ENCODE measurements at places on chromosomes 16 and 17. TPM values are rescaled to one million over a fixed set of nuclear protein-coding genes. Genes with fewer than 3 reads are reported as not detected.

Gene MYH3
- 0.65 TPM for total RNA-seq

Gene RHBDL3
- 0.05 TPM for total RNA-seq

Gene NPB
- total RNA-seq: 0.25 TPM

Gene TMEM11
- total RNA-seq: 10.2 TPM

Gene C17orf107
- 1.1 TPM for total RNA-seq

Gene IRX3
- 0.59 TPM for total RNA-seq

Gene TEX2
- total RNA-seq: 39.8 TPM

Gene ACD
- 5.6 TPM for total RNA-seq

Gene RASD1
- 0.89 TPM for total RNA-seq

Gene KRT38
- not detected for total RNA-seq

Gene MT1H
- total RNA-seq: 1,396 TPM

GRCh38 chr16:2981177-2981898, 1.1 kb upstream of the PKMYT1 start:
- no peaks in the 10 kb centered on the region for H3K36me3 ChIP-seq
- peaks cover 26% of the 10 kb centered on the region for H3K4me1 ChIP-seq
- no peak overlapping the region for H3K4me3 ChIP-seq
- H3K27me3 ChIP-seq: no peaks in the 10 kb centered on the region
- no peak overlapping the region for H3K27ac ChIP-seq
- DNase-seq: no peak

GRCh38 chr16:26863931-26864330, 202.8 kb upstream of the C16orf82 start:
- no peak overlapping the region for H3K27ac ChIP-seq
- no peak for DNase-seq
- no peaks in the 10 kb centered on the region for H3K27me3 ChIP-seq
- no peaks in the 10 kb centered on the region for H3K4me1 ChIP-seq
- no peak overlapping the region for H3K4me3 ChIP-seq

GRCh38 chr17:10314329-10314728, 58.5 kb downstream of the MYH13 start:
- H3K4me3 ChIP-seq: no peak overlapping the region
- no peaks in the 10 kb centered on the region for H3K36me3 ChIP-seq

- no peaks in the 10 kb centered on the region for H3K4me1 ChIP-seq
- no peaks in the 10 kb centered on the region for H3K27me3 ChIP-seq
- H3K4me3 ChIP-seq: no peak overlapping the region
- DNase-seq: no peak
- no peak overlapping the region for H3K27ac ChIP-seq
Observed at GRCh38 chr17:41962111-41962510, 4.5 kb upstream of the CNP start.

DNA sequence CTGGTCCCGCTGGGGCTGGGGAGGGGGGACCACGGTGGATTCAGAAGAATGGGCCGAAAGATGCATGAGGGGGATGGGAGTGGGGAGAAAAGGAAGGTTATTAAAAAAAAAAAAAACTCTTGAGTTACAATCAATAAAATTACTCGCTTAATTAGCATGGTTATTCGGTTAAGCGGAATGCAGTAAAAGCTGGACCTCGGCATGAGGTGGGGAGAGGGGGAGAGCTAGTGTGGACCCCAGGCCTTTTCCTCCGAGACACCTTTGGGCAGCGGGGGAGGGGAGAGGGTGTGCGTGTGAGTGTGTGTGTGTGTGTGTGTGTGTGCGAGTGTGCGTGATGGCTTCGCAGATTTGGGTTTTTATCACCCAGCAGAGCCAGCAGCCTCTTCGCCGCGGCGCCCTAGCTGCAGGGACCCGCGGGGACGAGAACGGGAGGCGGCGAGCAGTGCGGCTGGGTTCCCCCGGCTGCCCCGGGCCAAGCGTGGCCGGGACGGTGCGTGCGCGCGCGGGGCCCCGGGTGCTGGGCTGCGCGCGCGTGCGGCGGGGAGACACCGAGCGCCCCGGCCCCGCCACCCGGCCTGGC, 3.7 kb downstream of the BAHCC1 start:
- no peaks in the 10 kb centered on the region for H3K36me3 ChIP-seq
- no peaks in the 10 kb centered on the region for H3K27me3 ChIP-seq

GRCh38 chr16:66366433-66367299, at the start of gene CDH5:
TSS of gene CDH5 (plus strand) at chr16:66366691. CDS start at chr16:66379338, 12,647 bp downstream.
- H3K27me3 ChIP-seq: no peaks in the 10 kb centered on the region
- peak within 1 kb of the TSS; percentile 23 for H3K4me3 ChIP-seq
- H3K4me1 ChIP-seq: no peaks in the 10 kb centered on the region
- H3K36me3 ChIP-seq: no peaks in the 10 kb centered on the region
- no peak for DNase-seq

- H3K36me3 ChIP-seq: no peaks in the 10 kb centered on the region
- H3K27ac ChIP-seq: no peak overlapping the region
- H3K27me3 ChIP-seq: no peaks in the 10 kb centered on the region
- no peaks in the 10 kb centered on the region for H3K4me1 ChIP-seq
- H3K4me3 ChIP-seq: no peak overlapping the region
Observed at GRCh38 chr17:64947152-64947551, 27.9 kb upstream of the LRRC37A3 start.

DNA sequence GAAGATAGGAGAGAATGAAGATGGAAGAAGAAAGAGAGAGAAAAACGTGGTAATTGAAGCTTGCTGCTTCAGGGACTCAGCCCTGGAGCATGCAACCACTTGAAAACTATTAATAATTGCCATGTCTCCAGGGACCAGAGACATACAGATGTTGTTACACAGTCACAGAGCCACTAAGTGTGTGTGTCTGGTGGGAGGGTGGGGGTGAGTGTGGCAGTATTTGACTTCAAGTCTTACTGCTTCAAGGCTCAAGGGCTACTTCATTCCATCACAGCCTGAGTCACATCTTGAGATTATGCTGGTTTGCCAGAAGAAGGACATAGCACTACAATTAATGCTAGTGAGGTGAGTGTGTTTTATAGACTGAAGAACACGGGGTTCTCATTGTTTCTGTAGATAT, 202.2 kb downstream of the CDH8 start:
- no peaks in the 10 kb centered on the region for H3K36me3 ChIP-seq
- no peak overlapping the region for H3K4me3 ChIP-seq
- H3K4me1 ChIP-seq: no peaks in the 10 kb centered on the region

DNA sequence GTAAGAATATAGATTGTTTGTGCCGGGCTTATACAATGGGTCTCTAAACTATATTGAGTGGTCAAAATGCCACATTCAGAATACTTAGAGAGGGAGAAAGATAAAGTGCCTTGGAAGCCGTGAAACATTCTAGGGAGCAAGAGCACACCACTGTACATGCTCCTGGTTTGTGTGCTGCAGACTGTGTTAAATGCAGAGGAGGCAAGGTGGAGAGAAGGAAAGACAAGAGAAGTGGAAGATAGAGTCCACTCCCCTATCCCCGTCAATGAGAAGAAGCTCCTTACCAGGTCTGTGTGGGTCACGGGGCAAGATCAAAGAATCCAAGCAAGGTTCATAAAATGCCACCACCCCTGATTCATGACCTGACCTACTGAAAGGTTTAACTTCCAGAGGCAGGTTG, 267.1 kb upstream of the TBX2 start:
- no peak overlapping the region for H3K27ac ChIP-seq
- H3K4me1 ChIP-seq: no peaks in the 10 kb centered on the region
- DNase-seq: no peak
- no peaks in the 10 kb centered on the region for H3K27me3 ChIP-seq
- no peak overlapping the region for H3K4me3 ChIP-seq

DNA sequence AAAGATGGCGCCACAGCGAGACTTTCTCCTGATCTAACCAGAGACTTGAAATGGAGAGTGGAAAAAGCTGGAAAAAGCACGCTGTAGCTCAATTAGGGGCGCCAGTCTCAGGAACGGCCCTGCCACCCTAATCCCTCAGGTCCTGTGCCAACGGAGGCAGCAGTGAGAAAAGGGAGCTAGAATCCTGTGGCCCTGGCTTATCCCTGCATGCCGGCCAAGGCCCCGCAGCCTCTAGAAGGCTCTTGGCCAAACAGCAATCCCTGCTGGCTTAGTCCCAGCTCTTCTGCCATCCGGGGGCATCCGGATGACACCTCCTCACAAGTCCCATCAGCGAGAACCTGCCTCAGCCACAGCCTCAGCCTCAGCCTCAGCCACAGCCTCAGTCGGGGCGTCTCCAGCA, 69.8 kb downstream of the MRM3 start:
- H3K4me1 ChIP-seq: peaks cover 8% of the 10 kb centered on the region
- no peaks in the 10 kb centered on the region for H3K27me3 ChIP-seq
- DNase-seq: no peak
- no peaks in the 10 kb centered on the region for H3K36me3 ChIP-seq
- no peak overlapping the region for H3K4me3 ChIP-seq

GRCh38 chr17:37399265-37399803, 7.3 kb downstream of the ACACA start:
- no peaks in the 10 kb centered on the region for H3K4me1 ChIP-seq
- H3K4me3 ChIP-seq: no peak overlapping the region
- H3K27ac ChIP-seq: no peak overlapping the region
- H3K27me3 ChIP-seq: no peaks in the 10 kb centered on the region

DNA sequence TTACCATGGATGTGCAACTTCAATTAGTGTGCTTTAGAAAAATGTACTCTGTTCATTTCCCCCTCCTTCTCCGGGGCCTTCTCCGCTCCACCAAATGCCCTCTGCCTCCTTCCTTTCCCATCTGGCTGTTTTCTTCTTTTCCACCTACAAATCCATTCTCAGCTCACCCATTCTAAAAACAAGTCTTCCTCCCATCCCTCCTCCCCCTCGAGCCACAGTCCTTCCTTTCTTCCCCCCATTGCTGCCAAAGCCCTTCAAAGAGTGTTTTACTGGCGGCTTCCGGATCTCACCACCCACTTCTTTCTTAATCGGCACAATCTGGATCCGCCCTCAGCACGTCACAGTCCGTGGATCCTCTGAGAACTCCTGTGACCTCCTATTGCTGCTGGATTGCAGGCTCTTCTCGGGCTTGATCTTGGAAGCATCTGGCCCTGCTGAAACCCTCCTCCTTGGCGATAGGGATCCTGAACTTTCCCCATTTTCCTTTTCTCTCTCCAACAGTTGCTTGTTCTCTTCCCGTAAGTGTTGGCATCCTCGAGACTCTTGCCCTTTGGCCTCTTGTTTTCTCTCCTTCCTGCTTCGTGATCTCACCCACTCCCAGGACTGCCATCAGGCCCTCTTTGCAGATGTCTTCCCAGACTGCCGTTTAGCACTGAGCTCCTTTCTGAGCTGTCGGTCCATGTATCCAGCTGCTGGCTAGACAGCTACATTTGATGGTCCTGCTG, 36.0 kb upstream of the FBXO47 start:
- no peak for DNase-seq
- no peak overlapping the region for H3K4me3 ChIP-seq
- H3K27ac ChIP-seq: no peak overlapping the region
- no peaks in the 10 kb centered on the region for H3K27me3 ChIP-seq
- no peaks in the 10 kb centered on the region for H3K4me1 ChIP-seq

DNA sequence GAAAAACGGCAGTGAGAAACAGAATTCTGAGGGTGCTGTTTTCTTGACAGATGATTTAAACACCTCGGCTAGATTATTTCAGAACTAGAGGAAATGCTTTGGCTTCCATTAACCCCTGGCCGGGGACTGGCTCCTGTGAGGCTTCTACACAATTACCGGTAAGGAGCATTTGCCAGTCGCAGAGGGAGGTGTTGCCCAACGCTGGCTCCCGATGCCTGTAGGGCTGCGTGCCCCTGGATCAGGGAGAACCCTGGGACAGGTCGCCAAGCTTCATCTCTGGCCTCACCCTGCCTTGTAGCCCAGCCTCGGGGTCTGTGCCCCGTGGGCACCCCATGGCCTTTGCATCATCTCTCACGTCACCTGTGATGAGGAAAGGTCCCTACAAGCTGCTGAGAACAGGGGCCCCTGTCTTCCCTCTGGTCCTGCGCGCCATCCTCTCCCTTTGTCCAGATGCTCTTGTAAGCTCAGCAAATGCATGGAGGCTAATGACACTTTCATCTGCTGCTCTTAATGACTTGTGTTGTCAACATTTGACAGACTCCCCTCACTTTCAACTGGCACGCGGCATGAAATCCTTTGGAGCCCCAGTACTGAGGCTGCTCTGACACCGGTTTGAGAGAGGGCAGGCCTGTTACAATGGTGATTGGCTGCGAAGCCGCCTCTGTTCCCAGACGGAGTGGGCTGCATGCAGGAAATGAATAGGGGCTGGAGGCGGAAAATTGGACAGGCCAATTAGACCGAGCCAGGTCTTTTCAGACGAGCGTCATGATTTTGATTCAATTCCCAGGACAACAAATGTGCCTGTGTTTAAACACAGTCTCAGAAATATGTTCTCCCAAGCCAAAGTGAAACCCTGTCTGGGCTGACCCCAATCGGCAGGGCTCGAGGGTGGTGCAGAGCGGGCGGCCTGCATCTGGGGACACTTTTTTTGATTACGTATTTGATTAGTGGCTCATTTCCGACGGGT, 85.5 kb upstream of the DOC2B start:
- H3K4me3 ChIP-seq: no peak overlapping the region
- DNase-seq: no peak
- H3K27ac ChIP-seq: no peak overlapping the region
- H3K4me1 ChIP-seq: no peaks in the 10 kb centered on the region

GRCh38 chr17:60730273-60730672, 52.6 kb downstream of the BCAS3 start:
- peaks cover 5% of the 10 kb centered on the region for H3K4me1 ChIP-seq
- H3K4me3 ChIP-seq: no peak overlapping the region
- no peak for DNase-seq
- H3K27me3 ChIP-seq: no peaks in the 10 kb centered on the region
- H3K36me3 ChIP-seq: no peaks in the 10 kb centered on the region

- no peak overlapping the region for H3K27ac ChIP-seq
- no peak for DNase-seq
- no peak overlapping the region for H3K4me3 ChIP-seq
- H3K4me1 ChIP-seq: no peaks in the 10 kb centered on the region
- H3K27me3 ChIP-seq: no peaks in the 10 kb centered on the region
Observed at GRCh38 chr17:70813355-70813930, 644.1 kb downstream of the KCNJ2 start.

GRCh38 chr17:46031440-46031839, 32.4 kb downstream of the STH start:
- H3K27me3 ChIP-seq: no peaks in the 10 kb centered on the region
- no peak for DNase-seq
- no peaks in the 10 kb centered on the region for H3K4me1 ChIP-seq
- no peak overlapping the region for H3K4me3 ChIP-seq
- H3K36me3 ChIP-seq: peaks cover 16% of the 10 kb centered on the region

GRCh38 chr17:49117587-49118230, 14.9 kb upstream of the B4GALNT2 start:
- H3K36me3 ChIP-seq: no peaks in the 10 kb centered on the region
- H3K27ac ChIP-seq: no peak overlapping the region
- no peaks in the 10 kb centered on the region for H3K4me1 ChIP-seq

- H3K36me3 ChIP-seq: no peaks in the 10 kb centered on the region
- H3K4me1 ChIP-seq: no peaks in the 10 kb centered on the region
- no peaks in the 10 kb centered on the region for H3K27me3 ChIP-seq
- H3K27ac ChIP-seq: no peak overlapping the region
Observed at GRCh38 chr17:73749928-73750605, 105.8 kb upstream of the SDK2 start.

DNA sequence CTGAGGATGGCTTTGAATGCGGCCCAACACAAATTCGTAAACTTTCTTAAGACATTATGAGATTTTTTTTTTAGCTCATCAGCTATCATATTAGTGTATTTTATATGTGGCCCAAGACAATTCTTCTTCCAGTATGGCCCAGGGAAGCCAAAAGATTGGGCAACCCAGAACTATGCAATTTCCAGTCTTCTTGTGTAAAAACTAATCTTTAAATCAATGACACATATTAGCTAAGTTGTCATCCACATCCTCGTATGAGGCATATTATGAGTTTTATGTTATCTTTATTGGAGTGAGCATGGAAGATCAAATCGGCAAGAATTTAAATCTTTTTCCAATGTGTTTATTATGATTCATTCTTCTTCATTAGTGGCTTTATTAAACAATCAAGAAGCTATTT, 198.6 kb upstream of the HSBP1 start:
- H3K27ac ChIP-seq: no peak overlapping the region
- no peaks in the 10 kb centered on the region for H3K4me1 ChIP-seq
- H3K4me3 ChIP-seq: no peak overlapping the region
- H3K36me3 ChIP-seq: no peaks in the 10 kb centered on the region
- no peaks in the 10 kb centered on the region for H3K27me3 ChIP-seq
- DNase-seq: no peak

All from liver (tissue), 10 donors.